ENCODE measurements at places on chromosomes 6 and 20. TPM values are rescaled to one million over a fixed set of nuclear protein-coding genes. Genes with fewer than 3 reads are reported as not detected.

DNA sequence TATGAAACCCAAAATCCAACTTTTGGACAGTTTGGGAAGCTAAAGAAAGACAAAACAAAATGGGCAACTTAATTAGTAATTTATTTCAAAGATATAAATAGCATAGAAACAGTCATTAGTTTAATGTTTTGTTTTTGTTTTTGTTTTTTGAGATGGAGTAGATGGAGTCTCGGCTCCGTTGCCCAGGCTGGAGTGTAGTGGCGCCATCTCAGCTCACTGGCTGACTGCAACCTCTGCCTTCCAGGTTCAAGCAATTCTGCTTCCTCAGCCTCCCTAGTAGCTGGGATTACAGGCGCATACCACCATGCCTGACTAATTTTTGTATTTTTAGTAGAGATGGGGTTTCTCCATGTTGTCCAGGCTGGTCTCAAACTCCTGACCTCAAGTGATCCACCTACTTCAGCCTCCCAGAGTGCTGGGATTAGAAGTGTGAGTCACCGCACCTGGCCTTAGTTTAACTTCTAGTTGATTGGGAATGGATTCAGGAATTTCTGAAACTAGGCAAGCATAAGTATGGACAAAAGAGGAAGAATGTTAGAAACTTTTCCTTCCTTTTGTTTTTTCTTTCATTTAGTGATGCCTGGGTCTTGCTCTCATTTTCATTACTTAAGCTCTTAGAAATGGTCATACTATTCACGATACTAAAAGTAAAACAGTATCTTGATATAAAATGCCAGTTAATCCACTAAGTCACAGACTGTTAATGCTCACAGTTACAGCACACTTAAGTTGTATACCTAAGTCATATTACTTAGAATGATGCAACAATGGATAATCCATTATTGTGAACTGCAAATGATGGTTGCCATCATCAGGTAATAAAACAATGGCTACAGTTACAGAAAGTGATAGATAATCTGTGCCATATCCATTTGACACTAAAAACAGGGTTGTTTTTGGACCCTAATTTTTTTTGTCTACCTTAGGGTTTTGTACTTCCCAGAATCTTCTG, 8.2 kb downstream of the SENP6 start:
- no peak for DNase-seq

DNA sequence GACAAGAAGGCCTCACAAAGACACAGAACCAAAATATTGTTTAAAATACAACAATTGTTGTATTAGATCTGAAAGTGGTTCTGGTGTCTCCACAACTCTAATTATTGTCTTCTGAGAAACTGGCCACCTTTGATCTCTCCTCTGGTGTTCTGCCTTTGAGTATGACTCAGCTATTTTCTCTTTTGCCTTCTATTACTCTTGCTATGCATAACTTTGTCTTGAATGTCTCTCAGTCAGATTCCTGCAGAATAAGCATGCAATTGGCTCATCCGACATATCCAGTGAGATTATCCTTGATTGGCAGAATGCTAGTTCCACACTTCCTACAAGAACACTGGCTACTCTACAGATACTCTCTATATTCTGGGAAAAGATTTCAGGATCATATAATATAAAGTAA, 14.3 kb upstream of the EPM2A start:
- DNase-seq = no peak

- no peak for DNase-seq
Observed at GRCh38 chr6:99979953-99980352, 14.1 kb downstream of the MCHR2 start.

DNA sequence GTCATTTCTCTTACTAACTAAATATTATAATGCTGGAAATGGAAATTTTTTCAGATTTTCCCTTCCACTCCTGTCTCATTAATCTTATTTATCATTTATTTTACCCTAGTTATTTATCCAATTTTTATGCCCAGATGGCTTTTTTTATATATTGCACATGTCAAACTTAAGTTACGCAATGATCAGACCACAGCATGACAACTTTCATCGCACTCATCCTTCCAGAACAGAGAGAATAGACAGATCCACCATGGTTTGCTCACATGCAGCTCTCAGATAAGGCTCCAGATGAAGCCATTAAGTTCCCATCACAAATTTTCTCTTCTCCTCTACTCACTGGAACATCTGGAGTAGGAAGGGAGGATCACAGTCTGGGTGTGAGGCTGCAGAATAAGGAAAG, 48.7 kb downstream of the MAP7 start:
- no peak for DNase-seq

SLC4A11 gene
- total RNA-seq = 0.16 TPM

- DNase-seq = no peak
Observed at GRCh38 chr6:46323966-46324622, 153.3 kb upstream of the ENPP5 start.

GRCh38 chr6:148112851-148113319, 229.8 kb upstream of the SASH1 start:
- no peak for DNase-seq

Measured in Right ventricle myocardium superior (tissue), 1 donor.